Endodermal cell (in vitro differentiated cells): ENCODE measurements at places on chromosomes 7 and 10.
A peak's percentile ranks its signal among the peaks of the same experiment; 100 is the strongest.

DNA sequence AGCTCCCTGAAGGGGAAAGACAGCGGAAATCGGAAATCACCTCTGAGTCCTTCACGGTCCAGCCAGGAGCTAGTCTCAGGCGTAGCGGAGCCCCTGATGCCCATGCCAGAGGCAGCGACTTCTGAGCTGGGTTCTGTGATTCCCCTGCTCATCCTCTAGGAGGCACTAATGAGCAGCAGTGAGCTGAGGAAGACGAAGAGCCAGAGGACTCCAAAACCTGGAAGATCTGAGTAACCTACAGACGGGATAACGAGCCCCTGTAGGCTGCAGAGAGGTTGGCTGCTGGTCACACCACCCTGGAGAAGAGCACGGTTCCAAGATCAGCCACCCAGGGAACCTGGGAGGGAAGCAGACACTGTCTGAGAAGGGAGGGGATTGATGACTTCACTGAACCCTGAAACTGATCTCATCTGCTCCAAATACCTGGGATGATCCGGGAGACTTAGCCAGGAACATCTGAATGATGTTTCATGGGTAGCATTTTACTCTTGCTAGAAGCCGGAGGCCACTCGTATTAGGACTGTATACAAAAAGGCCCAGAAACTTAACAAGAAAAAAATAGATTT is 304.1 kb downstream of the PAXIP1 start:
- no peaks in the 10 kb centered on the region for H3K36me3 ChIP-seq
- no peak overlapping the region for H3K27ac ChIP-seq
- H3K4me1 ChIP-seq, result no peaks in the 10 kb centered on the region

DNA sequence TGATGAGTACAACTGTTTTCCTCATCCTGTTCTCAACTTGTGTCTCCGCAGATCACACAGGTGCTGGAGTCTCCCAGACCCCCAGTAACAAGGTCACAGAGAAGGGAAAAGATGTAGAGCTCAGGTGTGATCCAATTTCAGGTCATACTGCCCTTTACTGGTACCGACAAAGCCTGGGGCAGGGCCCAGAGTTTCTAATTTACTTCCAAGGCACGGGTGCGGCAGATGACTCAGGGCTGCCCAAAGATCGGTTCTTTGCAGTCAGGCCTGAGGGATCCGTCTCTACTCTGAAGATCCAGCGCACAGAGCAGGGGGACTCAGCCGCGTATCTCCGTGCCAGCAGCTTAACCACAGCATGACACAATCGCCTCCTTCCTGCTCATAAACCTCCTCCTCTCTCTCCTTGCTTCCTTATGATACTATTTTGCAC is 126.7 kb upstream of the PRSS58 start:
- H3K36me3 ChIP-seq, result no peaks in the 10 kb centered on the region
- H3K27me3 ChIP-seq, result no peaks in the 10 kb centered on the region
- H3K4me1 ChIP-seq, result no peaks in the 10 kb centered on the region
- DNase-seq, result no peak
- no peak overlapping the region for H3K4me3 ChIP-seq

- no peaks in the 10 kb centered on the region for H3K27me3 ChIP-seq
- no peak for DNase-seq
- H3K4me3 ChIP-seq, result no peak overlapping the region
- H3K4me1 ChIP-seq, result no peaks in the 10 kb centered on the region
- H3K27ac ChIP-seq, result no peak overlapping the region
These were observed 15.8 kb upstream of the TMEM236 start for GRCh38 chr10:17736223-17736622.

DNA sequence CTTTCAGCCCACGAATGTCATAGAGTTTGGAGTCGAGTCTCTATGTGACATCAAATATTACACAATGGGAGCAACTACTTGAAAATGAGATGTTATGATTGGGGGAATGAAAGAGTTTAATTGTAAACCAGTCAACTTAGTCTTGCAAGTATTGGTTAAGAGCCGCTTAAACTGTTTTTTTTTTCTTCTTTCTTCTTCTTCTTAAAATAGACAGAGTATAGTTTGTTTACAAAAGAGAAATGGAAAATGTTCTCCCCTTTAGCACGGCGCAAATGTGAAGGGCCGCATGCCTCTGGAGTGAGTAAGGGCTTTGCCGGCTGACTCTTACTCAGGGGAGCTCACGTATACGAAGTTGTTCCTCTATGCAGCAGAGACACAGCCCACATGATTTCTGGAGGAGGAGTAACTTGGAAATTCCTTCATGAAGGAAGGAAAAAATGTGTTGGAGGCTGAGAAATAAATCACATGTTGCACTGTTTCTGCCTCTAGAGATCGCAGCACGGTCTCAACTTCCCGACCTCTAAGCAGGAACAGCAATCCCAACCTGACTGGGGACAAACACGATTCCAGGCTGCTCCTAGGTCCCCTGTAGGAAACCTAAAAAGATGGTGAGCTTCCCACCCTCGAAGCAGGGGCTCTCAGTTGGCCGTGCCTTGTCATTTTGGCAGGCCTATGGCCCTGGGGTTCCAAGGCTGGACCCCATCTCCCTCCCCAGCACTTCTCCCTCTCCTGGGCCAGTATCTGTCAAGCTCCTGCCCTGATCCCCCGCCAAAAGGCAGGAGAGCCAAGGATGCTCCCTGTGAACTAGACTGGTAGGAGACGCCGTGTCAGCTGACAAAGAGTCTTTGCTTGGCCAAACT is 44.8 kb downstream of the MYOF start:
- H3K27me3 ChIP-seq, result no peaks in the 10 kb centered on the region
- peaks cover 21% of the 10 kb centered on the region for H3K4me1 ChIP-seq
- peaks cover 10% of the 10 kb centered on the region for H3K36me3 ChIP-seq
- H3K27ac ChIP-seq, result peak overlapping the region; percentile 98

GRCh38 chr7:137886746-137887145 is 40.0 kb upstream of the DGKI start:
- H3K4me1 ChIP-seq, result no peaks in the 10 kb centered on the region
- H3K36me3 ChIP-seq, result peaks cover 81% of the 10 kb centered on the region
- no peak overlapping the region for H3K27ac ChIP-seq
- H3K27me3 ChIP-seq, result no peaks in the 10 kb centered on the region
- no peak for DNase-seq

GRCh38 chr7:77697535-77697831 is 1.2 kb downstream of the RSBN1L start:
- H3K27me3 ChIP-seq, result no peaks in the 10 kb centered on the region
- H3K36me3 ChIP-seq, result peaks cover 4% of the 10 kb centered on the region
- DNase-seq, result no peak

GRCh38 chr7:130356121-130356875 is 11.7 kb downstream of the CPA5 start:
- peak overlapping the region; percentile 90 for H3K27ac ChIP-seq
- H3K27me3 ChIP-seq, result peaks cover 6% of the 10 kb centered on the region
- no peaks in the 10 kb centered on the region for H3K4me1 ChIP-seq
- no peak overlapping the region for H3K4me3 ChIP-seq

DNA sequence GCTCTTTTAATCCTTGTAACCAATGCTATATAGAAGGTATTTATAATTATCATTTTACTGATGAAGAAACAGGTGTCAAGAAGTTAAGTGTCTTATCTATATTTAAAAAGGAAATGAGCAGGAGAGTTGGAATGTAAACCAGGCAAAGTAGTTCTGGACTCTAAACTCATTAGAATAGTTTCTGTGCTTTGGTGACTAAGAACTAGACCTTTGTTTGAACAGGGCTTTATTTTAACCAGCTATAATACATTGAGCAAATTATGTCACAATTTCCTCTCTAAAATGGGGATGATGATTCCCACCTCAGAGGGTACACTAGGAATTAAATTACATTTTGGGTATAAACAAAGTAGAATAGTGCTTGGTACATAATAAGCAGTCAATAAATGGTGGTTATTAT is 236.0 kb downstream of the MAGI2 start:
- H3K27me3 ChIP-seq, result no peaks in the 10 kb centered on the region
- no peaks in the 10 kb centered on the region for H3K4me1 ChIP-seq
- H3K4me3 ChIP-seq, result no peak overlapping the region

DNA sequence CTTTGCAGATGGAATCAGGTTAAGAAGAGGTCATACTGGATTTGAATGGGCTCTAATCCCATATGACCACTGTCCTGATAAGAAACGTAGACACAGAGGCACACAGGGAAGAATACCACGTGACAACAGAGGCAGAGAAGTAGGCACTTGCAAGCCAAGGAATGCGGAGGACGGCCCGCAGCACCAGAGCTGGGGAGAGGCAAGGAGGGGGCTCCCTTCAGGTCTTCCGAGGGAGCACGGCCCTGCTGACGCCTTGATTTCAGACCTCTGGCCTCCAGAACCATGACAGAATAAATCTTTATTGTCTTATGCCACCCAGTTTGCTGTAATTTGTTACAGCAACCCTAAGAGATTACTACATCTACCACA is 44.7 kb upstream of the TMEM213 start:
- no peak overlapping the region for H3K4me3 ChIP-seq
- no peak for DNase-seq
- peaks cover 57% of the 10 kb centered on the region for H3K27me3 ChIP-seq
- no peak overlapping the region for H3K27ac ChIP-seq
- H3K36me3 ChIP-seq, result no peaks in the 10 kb centered on the region

DNA sequence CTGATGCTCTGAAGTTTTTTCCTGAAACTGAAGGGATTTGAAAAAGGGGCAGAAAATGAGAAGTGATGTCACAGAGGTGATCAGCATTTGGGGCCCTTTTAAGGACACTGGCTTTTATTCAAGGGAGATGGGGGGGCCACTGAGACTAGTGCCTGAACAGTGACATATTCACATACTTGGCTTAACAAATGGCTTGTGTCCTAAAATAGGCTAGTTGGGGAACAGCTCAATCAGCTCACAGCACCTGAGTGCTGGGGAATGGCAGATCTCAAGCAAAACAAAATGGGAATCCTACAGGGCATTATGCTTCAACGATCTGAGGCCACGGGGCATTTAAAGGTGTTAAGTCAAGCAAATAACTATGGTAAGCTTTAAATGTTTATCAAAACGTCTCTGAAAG is 90.1 kb downstream of the UBE2H start:
- H3K27me3 ChIP-seq, result no peaks in the 10 kb centered on the region
- H3K27ac ChIP-seq, result no peak overlapping the region
- peaks cover 22% of the 10 kb centered on the region for H3K36me3 ChIP-seq
- peak; percentile 76 for DNase-seq

GRCh38 chr10:46020344-46020657 is 10.1 kb downstream of the NCOA4 start:
- H3K27ac ChIP-seq, result no peak overlapping the region
- H3K27me3 ChIP-seq, result no peaks in the 10 kb centered on the region
- H3K4me3 ChIP-seq, result peak overlapping the region; percentile 33
- H3K4me1 ChIP-seq, result peaks cover 12% of the 10 kb centered on the region
- peaks cover 43% of the 10 kb centered on the region for H3K36me3 ChIP-seq

DNA sequence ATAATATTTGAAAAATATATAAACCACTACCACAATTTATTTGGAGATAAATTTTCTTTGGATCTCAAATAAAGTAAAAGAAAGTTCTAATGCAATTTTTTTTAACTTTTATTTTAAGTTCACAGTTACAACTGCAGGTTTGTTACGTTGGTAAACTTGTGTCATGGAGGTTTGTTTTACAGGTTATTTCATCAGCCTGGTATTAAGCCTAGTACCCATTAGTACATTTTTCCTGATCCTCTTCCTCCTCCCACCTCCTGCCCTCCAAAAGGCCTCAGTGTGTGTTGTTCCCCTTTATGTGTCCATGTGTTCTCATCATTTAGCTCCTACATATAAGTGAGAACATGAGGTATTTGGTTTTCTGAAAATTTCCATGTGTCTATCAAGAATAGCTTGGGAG is 54.5 kb downstream of the CAV1 start:
- no peak for DNase-seq
- peaks cover 8% of the 10 kb centered on the region for H3K4me1 ChIP-seq
- no peak overlapping the region for H3K4me3 ChIP-seq
- no peaks in the 10 kb centered on the region for H3K27me3 ChIP-seq
- H3K27ac ChIP-seq, result no peak overlapping the region

- H3K36me3 ChIP-seq, result no peaks in the 10 kb centered on the region
- H3K27ac ChIP-seq, result no peak overlapping the region
- no peak for DNase-seq
- H3K4me1 ChIP-seq, result no peaks in the 10 kb centered on the region
- H3K27me3 ChIP-seq, result no peaks in the 10 kb centered on the region
These were observed 119.1 kb upstream of the HABP2 start for GRCh38 chr10:113433711-113434110.

DNA sequence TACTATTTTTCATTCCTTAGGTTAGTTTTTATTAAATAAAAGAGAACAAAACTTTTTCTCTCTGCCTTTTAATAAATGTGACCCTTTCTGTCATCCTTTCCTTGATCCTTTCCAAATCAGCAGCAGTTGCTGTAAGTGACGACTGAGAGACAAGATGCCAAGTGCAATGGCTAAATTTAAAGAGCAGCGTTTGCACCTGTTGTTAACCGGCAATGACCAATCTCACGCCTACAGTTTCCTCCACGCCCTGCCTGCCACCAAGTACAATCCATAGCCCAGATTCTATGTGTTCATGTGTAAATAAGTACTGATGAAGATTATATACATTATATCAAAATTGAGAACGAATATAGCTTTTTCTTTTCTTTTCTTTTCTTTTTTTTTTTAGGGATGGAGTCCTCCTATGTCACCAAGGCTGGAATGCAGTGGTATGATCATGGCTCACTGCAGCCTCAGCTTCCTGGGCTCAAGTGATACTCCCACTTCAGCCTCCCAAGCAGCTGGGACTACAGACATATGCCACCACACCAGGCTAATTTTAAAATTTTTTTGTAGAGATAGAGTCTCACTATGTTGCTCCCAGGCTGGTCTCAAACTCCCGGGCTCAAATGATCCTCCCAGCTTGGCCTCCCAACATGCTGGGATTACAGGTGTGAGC is 6.5 kb upstream of the MCU start:
- no peak overlapping the region for H3K4me3 ChIP-seq
- H3K4me1 ChIP-seq, result no peaks in the 10 kb centered on the region
- DNase-seq, result no peak
- no peaks in the 10 kb centered on the region for H3K27me3 ChIP-seq

GRCh38 chr10:91680487-91680886 is 47.6 kb upstream of the PPP1R3C start:
- H3K27me3 ChIP-seq, result no peaks in the 10 kb centered on the region
- DNase-seq, result no peak
- no peak overlapping the region for H3K4me3 ChIP-seq
- H3K4me1 ChIP-seq, result peaks cover 6% of the 10 kb centered on the region
- H3K27ac ChIP-seq, result no peak overlapping the region
- H3K36me3 ChIP-seq, result no peaks in the 10 kb centered on the region

DNA sequence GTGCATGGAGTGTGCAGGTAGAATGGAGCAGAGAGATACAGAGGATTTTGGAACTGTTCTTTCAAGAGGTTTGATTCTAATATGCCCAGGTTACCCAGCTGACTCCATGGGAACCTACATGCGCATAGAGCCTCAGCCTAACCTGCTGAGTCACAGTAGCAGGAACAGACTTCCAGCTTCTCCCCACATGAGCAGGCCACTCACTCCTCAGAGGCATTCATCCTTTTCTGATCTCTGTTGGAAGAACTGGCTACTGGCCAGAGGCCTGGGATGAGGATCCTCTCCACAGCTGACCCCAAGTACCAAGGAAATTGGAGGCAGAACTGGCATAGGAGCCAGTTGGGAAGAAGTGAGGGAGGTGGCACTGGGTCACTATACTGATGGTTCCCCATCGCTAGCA is 17.9 kb upstream of the CCSER2 start:
- H3K36me3 ChIP-seq, result no peaks in the 10 kb centered on the region
- no peaks in the 10 kb centered on the region for H3K4me1 ChIP-seq
- H3K4me3 ChIP-seq, result no peak overlapping the region
- H3K27me3 ChIP-seq, result no peaks in the 10 kb centered on the region
- DNase-seq, result no peak
